OCI-M1 (cell line): ENCODE measurements at places on chromosomes 6 and 20.

DNA sequence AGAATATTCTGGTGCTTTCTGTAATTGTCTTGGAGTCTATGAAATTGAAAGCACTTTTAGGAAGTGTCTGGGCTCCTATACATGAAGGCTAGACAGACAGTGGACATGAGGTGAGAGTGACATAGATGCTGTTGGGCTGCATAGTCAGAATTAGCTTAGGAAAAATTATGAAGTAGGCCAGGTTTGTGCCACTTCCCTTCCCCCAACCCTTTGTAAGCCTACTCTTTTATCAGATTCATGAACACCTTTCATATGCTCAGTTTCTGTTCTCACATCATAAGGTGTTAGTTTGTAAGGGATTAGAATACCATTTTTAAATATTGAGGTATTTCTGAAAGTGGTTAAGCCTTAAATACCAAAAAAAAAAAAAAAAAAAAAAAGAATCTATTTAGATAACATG, 18.4 kb upstream of the SNPH start:
- no peak for DNase-seq

- peak; percentile 86 for DNase-seq
These were observed 34.2 kb upstream of the BTN3A2 start for GRCh38 chr6:26330859-26331217.

DNA sequence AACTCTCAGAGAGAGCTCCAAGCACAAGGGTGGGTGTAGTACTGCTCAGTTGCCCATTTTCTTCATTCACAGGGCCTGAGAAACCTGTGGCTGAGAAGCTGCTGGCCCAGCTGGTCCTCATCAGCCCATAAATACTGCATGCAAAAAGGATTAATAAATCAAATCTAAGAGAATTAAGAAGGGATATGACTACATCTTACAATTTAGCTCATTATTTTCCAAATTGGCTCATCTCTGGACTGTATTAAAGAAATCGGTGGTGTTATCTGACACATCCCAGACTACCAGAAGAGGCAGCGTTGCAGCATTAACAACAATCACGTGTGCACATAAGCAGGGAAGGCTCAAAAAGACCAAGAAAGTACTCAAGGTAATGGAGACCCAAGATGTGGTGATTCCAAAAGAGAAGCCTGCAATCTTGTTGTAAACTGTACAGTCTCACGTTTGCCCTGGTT, 90.7 kb downstream of the CD24 start:
- peak; percentile 86 for DNase-seq

DNA sequence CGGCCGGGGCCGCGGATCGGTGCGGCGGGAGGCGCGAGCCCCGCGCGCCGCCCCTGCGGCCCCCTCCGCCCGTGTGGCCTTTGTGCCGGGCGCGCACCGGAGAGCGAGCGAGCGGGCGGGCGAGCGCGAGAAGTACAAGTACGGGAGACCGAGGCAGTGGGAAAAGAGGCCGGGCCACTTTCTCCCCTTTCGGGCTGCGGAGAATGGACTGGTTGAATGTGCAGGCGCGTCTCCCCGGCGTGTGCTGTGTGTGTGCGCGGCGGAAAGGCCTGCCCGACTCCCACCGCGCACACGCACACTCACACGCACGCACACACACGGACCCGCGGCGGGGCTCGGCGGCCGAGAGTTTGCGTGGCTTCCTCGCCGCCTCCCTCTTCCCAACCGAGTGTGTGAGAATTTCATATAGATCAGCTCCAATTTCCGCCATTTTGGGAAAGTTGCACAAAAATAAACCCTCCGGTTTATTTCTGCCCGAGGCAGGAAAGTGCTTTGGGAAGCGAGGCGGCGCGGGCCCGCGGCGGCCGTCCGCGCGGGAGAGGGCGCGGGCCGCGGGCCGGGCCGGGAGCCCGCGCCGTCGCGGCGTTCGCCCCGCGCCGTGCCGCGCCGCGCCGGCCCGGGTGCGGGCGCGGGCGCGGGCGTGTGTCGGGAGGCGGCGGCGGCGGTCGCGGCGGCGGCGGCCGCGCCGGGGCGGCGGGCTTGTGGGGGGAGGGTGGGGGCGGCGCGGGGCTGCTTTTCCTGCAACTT, 1.1 kb downstream of the L3MBTL3 start:
- DNase-seq = peak; percentile 63

DNA sequence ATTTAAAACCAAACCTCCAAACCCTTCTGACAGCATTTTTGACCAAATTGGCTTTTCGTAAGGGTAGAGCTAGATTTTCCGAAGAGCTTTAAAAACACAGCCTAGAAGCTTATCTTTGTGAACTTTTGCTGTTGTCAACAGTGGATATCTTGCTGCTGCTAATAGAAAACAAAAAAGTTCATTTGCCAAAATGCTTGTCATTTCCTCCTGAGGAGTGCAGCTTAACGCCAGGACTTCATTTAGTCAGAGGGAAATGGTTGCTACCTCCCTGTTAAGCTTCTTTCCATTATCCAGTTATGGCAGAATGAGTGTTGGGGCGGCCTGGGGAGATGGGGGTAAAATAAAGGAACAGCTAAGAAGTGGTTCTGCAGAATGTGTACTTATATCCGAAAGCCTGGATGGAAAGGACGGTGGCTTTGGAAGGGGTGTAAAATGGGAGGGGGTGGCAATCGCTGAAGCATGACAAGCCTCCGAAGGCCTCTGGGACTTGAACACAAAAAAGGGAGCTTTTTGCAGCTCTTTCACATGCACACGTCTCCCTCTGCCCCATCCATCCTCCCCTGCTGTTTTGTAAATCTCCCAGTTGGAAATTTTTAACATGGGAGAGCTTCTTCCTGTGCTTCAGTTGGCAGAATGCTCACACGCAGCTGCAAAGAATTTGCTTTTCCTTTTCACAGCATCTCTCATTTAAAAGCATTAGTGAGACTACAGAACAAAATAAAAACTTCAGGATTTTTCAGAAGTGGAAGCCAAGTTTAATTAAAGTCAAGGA, 22.5 kb downstream of the JARID2 start:
- DNase-seq = no peak

- DNase-seq = no peak
These were observed 34.5 kb upstream of the FAM184A start for GRCh38 chr6:119112812-119113530.

- DNase-seq = no peak
These were observed 1.9 kb upstream of the SRSF3 start for GRCh38 chr6:36592221-36592655.

GRCh38 chr6:120876424-120876823, 457.9 kb downstream of the TBC1D32 start:
- DNase-seq = no peak

GRCh38 chr20:54189630-54190029, 15.8 kb upstream of the CYP24A1 start:
- no peak for DNase-seq

DNA sequence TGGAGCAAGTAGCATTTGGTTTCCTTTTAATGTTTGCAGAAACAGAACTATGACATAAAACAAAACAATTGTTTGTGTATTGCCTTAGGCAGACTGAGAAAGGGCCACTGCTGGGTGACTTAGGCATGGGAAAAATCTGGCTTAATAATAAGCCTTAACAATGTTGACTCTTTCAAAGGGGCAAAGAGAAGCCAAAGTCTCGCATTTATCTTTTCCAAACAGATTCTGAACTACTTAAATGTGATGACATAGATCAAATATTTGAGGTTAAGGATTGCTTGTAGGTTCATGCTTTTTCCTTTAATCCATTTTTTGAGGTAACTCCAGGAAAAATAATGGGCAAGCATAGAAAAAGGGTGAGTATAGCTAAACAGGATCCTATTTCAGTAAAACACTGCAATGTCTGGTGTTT, 39.6 kb downstream of the ADAT2 start:
- no peak for DNase-seq

DNA sequence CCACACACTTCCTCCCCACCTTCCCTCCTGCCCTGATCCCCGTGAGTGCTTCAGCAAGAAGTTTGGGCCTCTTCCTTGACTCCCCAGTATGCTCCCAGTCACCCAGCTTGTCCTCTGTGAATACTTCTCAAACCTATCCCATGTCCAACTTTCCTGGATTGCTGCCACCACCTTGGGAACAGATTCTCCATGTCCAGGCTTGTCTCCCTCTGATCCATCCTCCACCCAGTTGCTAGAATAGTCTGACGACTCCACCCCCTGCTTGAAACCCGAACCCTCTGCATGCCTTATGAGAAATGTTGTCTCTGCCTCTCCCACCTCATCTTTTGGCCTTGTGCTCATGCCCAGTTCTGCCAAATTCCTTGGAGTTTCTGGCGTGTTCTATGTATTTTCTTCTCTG, 108.0 kb downstream of the PPP1R14C start:
- no peak for DNase-seq

DNA sequence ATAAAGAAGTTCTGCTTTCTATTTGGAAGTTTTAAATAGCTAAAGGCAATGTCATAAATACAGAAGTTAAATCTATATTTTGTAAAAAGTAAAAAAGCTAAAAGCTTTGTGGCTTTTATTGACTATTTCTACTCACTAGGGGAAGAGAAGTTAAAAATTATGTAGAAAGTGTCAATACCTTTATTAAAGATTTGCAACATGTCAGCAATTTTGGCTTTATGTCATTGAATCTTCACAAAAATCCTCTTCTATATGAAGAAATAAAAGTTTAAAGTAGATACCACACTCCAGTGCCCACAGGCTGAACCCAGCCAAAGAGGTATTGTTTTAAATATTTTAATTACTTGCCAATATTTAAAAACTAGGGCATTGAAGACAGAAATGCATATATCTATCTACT, 160.6 kb upstream of the HSF2 start:
- no peak for DNase-seq

GRCh38 chr20:3632311-3633004, 30.7 kb downstream of the GFRA4 start:
- DNase-seq = peak; percentile 28

DNA sequence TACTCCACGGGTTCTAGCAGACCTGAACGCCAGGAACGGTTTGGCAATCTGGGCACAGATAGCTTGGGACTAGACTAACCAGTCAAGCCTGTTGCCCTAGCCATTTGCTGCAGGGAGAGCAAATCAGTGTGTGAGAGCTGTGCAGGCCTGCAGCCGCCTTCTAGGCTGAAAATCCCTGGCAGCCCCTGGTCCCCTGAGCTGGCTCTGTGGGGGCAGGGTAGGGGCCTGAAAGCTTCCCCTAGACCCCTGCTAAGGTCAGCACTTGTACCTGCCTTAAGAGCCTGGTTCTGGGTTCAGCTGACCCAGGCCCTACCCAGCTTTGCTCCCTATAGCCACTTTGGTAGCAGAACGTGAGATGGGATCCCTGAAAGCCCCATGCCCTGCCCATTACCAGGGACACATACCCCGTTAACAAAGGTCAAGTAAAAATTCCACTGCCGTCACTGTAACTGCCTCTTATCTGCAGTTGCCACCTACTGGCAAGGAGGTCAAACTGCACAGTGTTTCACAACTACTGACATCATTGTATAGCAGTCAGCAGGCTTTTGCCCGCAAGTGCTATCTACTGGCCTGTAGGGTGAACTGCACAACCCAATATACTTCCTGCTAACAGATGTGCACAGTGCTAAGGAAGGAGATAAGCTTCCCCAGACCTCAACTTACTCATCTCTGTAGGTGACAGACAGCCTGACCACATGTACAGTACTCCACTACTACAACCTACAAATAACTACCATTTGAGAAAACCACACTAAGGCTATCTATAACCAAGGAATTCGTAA, 95.1 kb upstream of the OLIG3 start:
- DNase-seq = peak; percentile 94

DNA sequence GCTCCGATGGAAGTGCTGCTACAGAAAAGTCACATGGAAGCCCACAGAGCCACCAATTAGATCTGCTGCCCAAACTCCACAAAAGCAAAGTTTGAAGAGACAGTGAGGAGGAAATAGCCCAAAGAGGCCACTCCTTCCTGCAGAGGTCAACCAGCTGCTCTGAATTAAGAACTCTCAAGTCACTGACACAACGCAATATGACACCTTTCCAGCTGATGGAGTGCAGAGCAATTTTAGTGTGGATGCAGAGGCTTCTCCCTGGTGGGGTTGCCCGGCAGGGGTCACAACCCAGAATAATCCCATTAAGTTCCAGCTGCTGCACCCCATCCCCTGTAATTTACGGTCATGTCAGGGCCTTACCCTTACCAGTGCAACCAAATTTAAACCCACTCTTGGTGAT, 361.9 kb upstream of the JARID2 start:
- no peak for DNase-seq

GRCh38 chr6:29834564-29835436, 7.2 kb downstream of the HLA-G start:
- peak; percentile 62 for DNase-seq
